ENCODE measurements at places on chromosomes 5 and 9.

DNA sequence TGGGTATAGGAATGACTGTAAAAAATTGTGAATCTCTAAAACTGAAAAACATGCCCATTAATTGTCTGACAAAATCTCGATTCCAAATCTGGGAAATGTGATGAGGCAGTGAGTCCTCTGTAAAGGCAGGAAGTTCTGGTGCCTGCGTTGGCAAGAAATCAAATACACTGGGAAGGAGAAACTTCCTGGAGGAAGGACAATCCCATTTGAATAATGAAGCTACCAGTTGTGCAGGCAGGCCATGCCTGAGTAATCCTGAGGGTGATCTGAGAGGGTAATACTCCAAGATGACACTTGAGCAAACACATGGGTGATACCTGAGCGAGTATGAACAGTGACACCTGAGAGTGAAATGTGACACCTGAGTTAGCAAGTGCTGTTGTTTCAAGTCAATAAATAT lies 49.7 kb downstream of the KIF24 start:
- no peak for DNase-seq

DNA sequence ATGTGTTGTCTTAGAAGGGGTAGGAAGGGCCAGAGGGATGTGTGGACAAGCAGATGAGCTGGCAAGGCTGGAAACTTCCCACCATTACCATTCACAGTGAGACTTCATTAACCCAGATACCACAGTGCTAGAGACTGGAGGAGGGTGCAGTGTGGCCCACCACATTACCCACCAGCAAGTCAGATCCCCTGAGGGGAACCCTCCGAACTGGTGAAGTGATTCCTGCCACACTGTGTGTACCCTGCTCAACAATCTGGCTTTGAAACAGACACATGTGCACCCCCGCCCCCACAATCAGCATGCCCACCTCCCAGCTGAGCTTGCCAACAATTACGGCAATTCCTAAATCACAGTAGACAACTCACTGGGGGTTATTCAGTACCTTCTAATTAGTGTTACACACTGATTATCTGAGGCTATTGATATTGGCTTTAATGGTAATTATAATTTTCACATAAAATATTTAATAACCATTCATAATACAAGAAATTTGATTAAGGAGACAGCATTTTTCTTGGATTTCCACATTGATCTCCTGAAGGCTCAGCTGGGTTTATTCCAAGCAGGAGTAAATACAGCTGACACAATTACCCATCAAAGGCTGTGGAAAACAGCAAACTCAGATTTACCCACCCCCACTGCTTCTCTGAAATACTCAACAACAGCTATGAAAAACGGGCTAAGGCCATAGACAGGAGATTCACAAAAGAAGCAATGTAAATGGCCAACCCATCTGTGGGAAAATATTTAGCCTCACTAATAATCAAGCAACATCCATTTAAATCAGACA lies 169.3 kb upstream of the FSTL4 start:
- DNase-seq: no peak

DNA sequence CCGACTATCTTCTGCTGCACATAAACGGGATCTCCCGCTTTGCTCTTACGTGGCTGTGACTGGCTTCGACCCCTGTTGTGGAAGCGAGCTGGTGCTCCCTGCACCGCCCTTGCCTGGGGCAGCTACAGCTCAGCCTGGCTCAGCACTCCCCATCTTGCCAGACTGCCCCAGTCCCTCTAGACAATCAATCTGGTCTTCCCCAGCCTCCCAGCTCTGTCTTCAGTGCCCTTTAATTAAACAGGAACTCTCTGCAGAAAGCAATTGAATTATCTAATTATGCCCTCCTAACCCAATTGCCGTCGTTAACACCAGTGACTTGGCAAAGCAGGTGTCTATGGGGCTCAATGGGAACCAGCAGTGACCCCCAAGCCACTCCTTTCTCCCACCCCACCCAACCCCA lies 18.9 kb upstream of the NTNG2 start:
- no peak for DNase-seq

GRCh38 chr5:173302546-173303155 lies 25.6 kb downstream of the STC2 start:
- no peak for DNase-seq
